ENCODE measurements at places on chromosomes 3 and 15.

DNA sequence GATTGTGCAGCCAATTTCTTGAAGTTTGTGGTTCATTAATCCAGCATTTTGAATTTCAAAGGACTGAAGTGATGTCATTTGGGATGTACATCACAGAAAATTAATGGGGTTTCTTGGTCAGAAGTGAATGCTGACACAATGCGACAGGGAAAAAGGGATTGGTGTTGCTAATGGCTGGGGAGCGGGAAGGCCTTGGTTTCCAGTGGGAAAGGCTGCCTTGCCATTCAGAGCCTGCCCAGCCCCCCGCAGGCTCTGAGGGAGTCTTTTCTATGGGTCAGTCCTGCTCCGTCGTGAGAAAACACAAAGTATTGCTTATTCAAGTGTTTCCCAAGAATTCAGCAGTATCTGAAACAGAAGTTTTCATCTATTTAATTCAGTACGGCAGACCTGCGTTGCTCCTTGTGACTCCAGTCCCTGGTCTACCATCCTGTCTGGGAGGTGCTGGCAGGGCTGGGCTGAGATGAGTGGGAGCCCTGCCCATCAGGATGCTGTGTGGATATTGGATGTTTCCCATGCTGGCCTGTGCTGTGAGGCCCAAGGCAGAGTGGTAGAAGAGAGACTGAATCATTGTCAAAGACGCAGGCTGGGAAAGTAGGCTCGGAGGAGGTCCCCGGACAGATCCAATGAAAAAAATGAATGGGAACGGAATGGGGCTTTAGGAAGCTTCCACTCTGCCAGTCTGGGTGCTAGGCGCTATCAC lies 111.2 kb upstream of the KLHL25 start:
- no peak overlapping the region for H3K27ac ChIP-seq
- H3K27me3 ChIP-seq = peaks cover 3% of the 10 kb centered on the region
- no peaks in the 10 kb centered on the region for H3K4me1 ChIP-seq
- H3K4me3 ChIP-seq = no peak overlapping the region

DNA sequence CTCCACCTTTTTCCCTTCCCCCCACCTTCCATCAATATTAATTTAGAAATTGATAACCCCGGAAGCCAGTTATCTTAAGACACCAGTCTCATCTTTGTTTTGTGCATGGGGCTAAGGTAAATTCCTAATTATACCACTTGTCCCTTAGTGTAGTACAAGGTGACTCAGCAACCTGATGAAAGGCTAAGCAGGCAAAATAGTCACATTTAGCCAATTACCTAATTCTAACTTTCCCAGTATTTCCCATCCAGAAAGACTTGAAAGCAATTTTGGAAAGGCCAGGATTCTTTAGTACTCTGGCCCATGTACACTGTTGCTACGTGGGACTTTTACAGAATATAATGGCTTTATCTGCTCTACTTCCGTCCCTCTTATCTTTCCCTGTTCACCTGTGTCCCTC lies 72.6 kb downstream of the SETD5 start:
- H3K4me1 ChIP-seq = no peaks in the 10 kb centered on the region
- H3K27me3 ChIP-seq = no peaks in the 10 kb centered on the region
- no peak for DNase-seq
- no peak overlapping the region for H3K4me3 ChIP-seq
- H3K27ac ChIP-seq = no peak overlapping the region

DNA sequence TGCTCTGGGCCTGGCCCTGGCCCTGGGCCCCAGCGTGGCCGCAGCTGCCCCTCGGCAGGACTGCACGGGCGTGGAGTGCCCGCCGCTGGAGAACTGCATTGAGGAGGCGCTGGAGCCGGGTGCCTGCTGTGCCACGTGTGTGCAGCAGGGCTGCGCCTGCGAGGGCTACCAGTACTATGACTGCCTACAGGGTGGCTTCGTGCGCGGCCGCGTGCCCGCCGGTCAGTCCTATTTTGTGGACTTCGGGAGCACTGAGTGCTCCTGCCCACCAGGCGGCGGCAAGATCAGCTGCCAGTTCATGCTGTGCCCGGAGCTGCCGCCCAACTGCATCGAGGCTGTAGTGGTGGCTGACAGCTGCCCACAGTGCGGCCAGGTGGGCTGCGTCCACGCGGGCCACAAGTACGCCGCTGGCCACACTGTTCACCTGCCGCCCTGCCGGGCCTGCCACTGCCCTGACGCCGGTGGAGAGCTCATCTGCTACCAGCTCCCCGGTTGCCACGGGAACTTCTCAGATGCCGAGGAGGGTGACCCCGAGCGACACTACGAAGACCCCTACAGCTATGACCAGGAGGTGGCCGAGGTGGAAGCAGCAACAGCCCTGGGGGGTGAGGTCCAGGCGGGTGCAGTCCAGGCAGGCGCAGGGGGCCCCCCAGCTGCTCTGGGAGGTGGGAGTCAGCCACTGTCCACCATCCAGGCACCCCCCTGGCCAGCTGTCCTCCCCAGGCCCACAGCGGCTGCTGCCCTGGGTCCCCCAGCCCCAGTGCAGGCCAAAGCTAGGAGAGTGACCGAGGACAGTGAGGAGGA lies 21.7 kb downstream of the FBLN2 start:
- no peaks in the 10 kb centered on the region for H3K36me3 ChIP-seq
- no peak overlapping the region for H3K4me3 ChIP-seq
- H3K4me1 ChIP-seq = no peaks in the 10 kb centered on the region
- no peaks in the 10 kb centered on the region for H3K27me3 ChIP-seq
- no peak overlapping the region for H3K27ac ChIP-seq
- DNase-seq = no peak

DNA sequence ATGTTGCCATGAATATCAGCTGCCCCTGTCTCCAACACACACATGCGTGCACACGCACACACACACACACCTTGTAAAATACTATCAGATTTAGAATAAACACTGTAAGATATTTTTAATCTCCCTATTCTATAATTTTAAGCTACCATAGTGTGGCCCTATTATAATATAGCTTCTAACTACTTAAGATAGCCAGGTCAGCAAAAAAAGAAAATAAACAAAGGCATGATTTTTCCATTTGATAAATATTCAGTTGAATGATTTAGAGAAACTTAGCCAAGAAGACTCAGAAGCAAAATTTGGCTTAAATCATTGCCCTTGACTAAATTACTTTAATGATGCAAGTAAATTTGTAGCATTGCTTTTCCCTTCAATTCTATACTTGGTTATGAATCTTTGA lies 162.2 kb downstream of the ALCAM start:
- DNase-seq = no peak
- H3K36me3 ChIP-seq = peaks cover 2% of the 10 kb centered on the region

DNA sequence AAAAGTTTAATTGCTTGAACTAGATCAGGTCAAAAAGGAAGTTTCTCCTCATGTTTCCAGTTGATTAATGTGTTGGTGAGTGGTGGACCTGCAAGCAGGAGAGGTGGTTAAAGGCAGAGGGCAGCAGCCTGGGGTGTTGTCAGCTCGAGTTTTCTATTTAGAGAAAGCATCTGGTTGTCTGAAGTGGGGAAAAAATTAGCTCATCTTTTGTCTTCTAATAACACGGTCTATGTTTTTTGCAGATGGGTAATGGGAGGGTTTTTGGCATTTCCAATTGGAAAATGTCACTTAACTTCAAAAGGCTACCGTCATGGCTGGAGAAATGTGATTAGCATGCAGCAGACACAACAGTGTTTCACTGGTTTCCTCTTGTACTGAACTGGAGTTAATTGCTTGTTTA lies 122.6 kb downstream of the ITPR1 start:
- no peak overlapping the region for H3K4me3 ChIP-seq
- H3K36me3 ChIP-seq = no peaks in the 10 kb centered on the region
- no peaks in the 10 kb centered on the region for H3K27me3 ChIP-seq
- DNase-seq = no peak
- H3K27ac ChIP-seq = no peak overlapping the region
- H3K4me1 ChIP-seq = no peaks in the 10 kb centered on the region

- H3K4me3 ChIP-seq = no peak overlapping the region
- no peak for DNase-seq
- no peaks in the 10 kb centered on the region for H3K27me3 ChIP-seq
- H3K27ac ChIP-seq = no peak overlapping the region
- H3K36me3 ChIP-seq = no peaks in the 10 kb centered on the region
Observed at GRCh38 chr15:74263466-74263865, 27.3 kb downstream of the CCDC33 start.

DNA sequence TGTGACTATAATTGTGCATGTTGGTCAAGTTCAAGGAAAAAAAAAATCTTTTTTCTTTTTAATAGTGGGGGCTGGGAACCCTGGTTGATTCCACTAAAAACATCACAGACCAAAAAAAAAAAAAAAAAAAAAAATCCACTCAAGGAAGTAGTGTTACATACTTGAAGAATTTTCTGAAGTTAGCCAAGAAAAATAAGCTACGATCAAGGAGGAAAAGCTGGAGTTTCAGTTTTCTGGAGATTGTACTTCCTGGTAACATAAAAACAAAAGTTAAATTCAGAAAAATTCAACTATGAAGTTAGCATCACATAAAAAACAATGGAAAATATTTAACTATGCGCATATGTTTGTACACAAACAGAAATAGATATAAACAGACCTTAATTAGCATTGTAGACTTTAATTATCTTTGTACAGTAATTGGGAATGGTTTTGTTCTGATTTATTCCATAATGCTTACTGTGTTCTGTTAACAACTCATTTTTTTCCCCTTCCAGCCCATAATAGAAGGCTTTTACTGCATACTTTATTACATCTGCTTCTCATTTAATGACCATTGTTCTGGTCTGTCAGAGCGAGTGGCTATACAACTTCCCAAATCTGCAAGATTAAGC lies 194.3 kb downstream of the RORA start:
- no peak overlapping the region for H3K4me3 ChIP-seq
- no peak for DNase-seq
- H3K36me3 ChIP-seq = no peaks in the 10 kb centered on the region
- no peak overlapping the region for H3K27ac ChIP-seq

DNA sequence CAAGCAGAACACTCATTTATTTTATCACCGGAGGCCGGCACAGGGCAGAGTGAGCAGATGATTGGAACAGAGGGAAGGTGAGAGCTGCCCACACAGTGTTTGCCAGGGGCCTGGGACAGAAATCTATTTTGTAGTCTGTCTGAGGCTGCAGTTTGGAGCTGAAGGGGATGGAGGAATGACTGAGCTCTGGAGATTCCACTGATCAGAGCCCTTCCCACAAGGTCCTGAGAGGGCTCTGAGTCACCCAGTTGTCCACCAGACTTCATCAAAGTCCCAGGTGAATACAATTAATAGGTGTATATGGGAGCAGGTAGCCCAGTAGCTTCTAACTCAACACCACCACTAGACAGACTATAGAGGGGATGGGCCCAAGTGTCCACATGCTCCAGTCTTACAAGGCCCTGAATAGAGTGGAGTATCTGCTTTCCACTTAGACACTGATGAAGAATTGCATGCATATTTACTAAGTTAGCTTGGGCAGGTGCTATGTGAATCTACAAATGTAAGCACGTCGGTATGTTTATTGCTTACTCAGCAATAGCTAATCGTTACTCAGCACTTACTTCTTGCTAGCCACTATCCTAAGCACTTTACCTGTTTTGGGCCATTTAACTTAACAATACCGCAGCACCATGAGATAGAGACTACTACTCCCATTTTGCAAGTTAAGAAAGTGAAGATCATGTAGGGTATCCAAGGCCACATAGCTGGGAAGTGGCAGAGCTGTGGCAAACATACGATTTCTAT lies 2.7 kb upstream of the STARD5 start:
- H3K4me3 ChIP-seq = no peak overlapping the region
- H3K27ac ChIP-seq = no peak overlapping the region
- DNase-seq = no peak
- H3K27me3 ChIP-seq = no peaks in the 10 kb centered on the region

- no peaks in the 10 kb centered on the region for H3K4me1 ChIP-seq
- H3K4me3 ChIP-seq = no peak overlapping the region
- H3K27me3 ChIP-seq = no peaks in the 10 kb centered on the region
- no peak for DNase-seq
Observed at GRCh38 chr3:23831517-23832394, 26.0 kb downstream of the UBE2E1 start.

DNA sequence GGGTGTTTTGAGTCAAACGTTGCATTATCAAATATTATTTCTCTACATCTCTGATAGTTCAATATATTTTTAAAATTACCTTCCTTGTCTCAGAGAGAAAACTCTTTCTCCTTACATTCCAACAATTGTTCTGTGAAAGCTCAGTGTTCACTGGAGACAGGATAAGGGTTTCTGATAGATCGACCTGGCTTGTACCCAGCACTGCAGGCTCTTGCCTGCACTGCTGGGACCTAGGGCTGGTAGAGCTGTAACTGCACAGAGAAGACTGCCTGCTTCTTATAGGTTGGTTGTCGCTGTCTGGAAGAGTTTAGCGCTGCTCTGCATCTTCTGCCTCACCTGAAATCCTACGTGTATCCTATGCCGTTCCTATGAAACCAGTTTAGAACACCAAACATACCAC lies 249.9 kb upstream of the LRTM1 start:
- H3K4me3 ChIP-seq = no peak overlapping the region
- H3K27me3 ChIP-seq = no peaks in the 10 kb centered on the region
- no peaks in the 10 kb centered on the region for H3K36me3 ChIP-seq
- H3K4me1 ChIP-seq = no peaks in the 10 kb centered on the region
- no peak overlapping the region for H3K27ac ChIP-seq
- no peak for DNase-seq

DNA sequence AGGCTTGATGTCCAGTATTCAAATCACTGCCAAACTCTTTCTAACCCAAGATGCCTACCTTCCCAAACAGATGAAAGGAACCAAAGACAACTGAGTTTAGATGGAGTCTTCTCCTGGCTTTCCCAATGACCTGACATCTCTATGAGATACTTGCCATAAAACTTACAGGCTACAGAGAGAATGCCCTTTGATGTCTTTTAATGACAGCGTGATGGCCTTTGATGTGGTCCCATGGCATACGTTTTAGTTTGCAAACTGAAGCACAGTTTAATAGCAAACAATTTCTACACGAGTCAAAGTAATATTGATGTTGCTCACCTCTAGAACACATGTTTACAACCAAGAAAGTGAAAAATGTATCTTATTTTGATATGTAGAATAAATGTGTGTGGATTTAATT lies 73.2 kb downstream of the ZIC4 start:
- no peak for DNase-seq
- no peak overlapping the region for H3K4me3 ChIP-seq

DNA sequence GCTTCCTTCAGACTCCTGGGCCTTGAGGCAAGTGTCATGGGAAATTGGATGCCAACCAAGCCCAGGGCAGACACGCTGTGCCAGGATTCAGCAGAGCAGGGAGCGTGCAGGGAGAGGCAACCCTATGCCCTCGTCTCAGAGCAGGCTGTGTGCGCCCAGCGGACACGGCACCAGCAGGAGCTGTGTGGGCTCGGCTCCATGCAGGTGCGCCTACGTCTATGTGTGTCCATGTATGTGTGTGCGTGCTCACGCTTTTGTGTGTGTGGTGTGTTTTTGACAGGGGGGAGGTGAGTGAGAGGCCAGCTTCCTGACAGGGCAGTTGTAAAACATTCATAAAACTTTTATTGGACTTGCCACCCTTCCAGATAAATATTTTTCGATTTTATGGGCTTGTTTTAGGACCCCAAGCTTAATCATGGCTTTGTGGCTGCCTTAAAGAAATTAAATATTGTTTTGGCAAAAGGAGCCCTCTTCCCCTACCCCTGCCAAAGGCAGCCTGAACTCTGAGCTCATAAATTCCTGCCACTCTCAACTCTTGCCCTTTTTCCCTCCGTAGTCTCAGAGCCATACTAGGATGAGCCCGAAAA lies 84.4 kb downstream of the DNAJB8 start:
- DNase-seq = peak; percentile 57
- H3K36me3 ChIP-seq = no peaks in the 10 kb centered on the region
- H3K4me3 ChIP-seq = no peak overlapping the region
- H3K4me1 ChIP-seq = peaks cover 42% of the 10 kb centered on the region
